Common myeloid progenitor, CD34-positive (primary cell): ENCODE measurements at places on chromosomes 1 and 21.

DNA sequence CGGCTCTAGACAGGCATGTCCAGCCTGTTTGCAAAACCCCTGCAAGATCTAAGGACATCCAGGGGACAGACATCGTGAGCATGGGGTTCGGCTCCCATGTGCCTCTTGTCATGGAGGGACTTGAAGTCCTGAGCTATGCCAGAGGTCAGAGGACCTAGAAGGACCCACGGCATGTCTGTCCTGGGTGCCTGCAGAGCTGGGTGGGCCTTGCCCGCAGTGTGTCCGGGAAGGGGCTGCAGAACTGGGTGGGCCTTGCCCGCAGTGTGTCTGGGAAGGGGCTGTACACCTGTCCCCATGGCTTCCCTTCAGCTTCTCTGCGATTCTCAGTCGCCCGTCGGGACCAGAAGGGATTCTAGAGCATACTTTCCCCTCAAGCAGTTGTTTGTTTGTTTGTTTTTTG lies 20.0 kb upstream of the TRAPPC10 start:
- H3K27ac ChIP-seq = no peak overlapping the region
- H3K4me3 ChIP-seq = no peak overlapping the region
- no peak for DNase-seq
- no peaks in the 10 kb centered on the region for H3K4me1 ChIP-seq
- H3K36me3 ChIP-seq = no peaks in the 10 kb centered on the region
- no peaks in the 10 kb centered on the region for H3K27me3 ChIP-seq

DNA sequence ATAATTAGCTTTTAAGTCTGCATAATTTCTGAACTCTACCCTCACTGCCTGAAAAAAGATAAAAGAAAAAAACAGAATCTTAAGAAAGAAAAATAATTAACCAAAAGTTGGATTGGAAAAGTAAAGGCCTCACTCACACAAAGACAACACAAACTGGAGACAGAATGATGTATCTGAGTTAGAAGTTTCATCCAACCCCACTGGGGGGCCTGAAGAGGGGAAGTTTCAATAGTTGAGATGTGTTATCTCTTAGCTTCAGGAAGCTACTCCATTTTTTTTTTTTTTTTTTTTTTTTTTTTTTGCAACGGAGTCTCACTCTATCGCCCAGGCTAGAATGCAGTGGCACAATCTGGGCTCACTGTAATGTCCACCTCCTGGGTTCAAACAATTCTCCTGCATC lies 19.9 kb downstream of the SYDE2 start:
- peaks cover 8% of the 10 kb centered on the region for H3K36me3 ChIP-seq
- H3K27me3 ChIP-seq = no peaks in the 10 kb centered on the region
- H3K4me1 ChIP-seq = no peaks in the 10 kb centered on the region
- H3K4me3 ChIP-seq = no peak overlapping the region

DNA sequence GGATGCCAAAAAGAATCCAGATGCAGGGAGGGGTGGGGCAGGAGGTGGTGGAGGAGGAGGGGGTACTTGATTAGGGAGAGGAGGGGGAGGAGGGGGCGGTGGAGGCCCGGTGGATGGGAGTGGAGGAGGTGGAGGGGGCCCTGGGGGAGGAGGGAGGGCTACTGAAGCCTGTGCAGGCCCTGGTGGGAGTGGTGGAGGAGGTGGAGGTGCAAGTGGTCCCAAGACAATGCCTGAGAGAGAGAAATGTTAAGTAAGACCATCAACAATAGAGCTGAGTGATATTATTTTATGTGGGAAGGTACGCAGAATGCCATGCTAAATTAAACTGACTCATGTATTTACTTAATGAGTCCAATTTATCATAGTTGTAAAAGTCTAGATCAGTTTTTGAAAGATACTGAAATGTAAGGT lies 86.8 kb upstream of the LBR start:
- H3K27ac ChIP-seq = no peak overlapping the region
- H3K36me3 ChIP-seq = no peaks in the 10 kb centered on the region
- DNase-seq = no peak
- H3K4me3 ChIP-seq = no peak overlapping the region
- no peaks in the 10 kb centered on the region for H3K27me3 ChIP-seq
- no peaks in the 10 kb centered on the region for H3K4me1 ChIP-seq

GRCh38 chr1:33784876-33785275 lies 79.0 kb upstream of the HMGB4 start:
- H3K4me3 ChIP-seq = no peak overlapping the region
- no peaks in the 10 kb centered on the region for H3K4me1 ChIP-seq
- DNase-seq = no peak
- no peaks in the 10 kb centered on the region for H3K36me3 ChIP-seq
- no peak overlapping the region for H3K27ac ChIP-seq
- no peaks in the 10 kb centered on the region for H3K27me3 ChIP-seq

GRCh38 chr1:245804696-245805095 lies 649.9 kb downstream of the KIF26B start:
- peaks cover 10% of the 10 kb centered on the region for H3K4me1 ChIP-seq
- no peak for DNase-seq
- no peak overlapping the region for H3K27ac ChIP-seq
- H3K36me3 ChIP-seq = no peaks in the 10 kb centered on the region
- no peak overlapping the region for H3K4me3 ChIP-seq
- no peaks in the 10 kb centered on the region for H3K27me3 ChIP-seq

- H3K4me1 ChIP-seq = peaks cover 1% of the 10 kb centered on the region
- H3K27me3 ChIP-seq = no peaks in the 10 kb centered on the region
- no peak for DNase-seq
- H3K36me3 ChIP-seq = no peaks in the 10 kb centered on the region
Observed at GRCh38 chr1:231215681-231216385, 25.2 kb upstream of the GNPAT start.

DNA sequence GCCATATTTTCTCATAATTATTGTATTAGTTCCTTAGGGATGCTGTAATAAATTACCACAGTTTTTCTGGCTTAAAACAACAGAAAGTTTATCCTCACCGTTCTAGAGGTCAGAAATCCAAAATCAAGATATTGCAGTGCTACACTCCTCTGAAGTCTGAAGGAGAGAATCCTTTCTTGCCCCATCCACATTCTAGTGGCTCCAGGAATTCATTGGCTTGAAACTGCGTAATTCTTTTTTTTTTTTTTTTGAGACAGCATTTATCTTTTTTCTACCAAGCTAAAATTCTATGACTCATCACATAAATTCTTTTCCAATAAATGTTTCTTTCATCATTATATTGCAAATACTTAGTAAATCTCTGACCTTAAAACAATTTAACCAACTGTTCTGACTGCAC lies 451.0 kb upstream of the RGS18 start:
- H3K36me3 ChIP-seq = no peaks in the 10 kb centered on the region
- no peaks in the 10 kb centered on the region for H3K4me1 ChIP-seq
- H3K27me3 ChIP-seq = no peaks in the 10 kb centered on the region
- H3K4me3 ChIP-seq = no peak overlapping the region

GRCh38 chr1:59412718-59413326 lies 115.9 kb downstream of the FGGY start:
- peaks cover 4% of the 10 kb centered on the region for H3K4me1 ChIP-seq
- H3K4me3 ChIP-seq = no peak overlapping the region
- H3K36me3 ChIP-seq = no peaks in the 10 kb centered on the region

DNA sequence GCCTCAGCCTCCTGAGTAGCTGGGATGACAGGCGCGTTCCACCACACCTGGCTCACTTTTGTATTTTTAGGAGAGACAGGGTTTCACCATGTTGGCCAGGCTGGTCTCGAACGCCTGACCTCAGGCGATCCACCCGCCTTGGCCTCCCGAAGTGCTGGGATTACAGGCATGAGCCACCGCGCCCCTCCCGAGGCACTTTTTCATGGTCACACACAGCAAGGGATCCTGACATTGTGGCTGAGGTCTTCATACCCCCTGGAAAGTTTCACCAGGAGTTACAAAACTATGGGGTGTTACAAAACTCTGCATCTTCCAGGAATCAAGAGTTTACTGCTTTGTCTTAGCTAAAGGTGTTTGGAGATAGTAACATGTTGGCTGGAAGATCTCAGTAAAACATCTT lies 234.3 kb upstream of the TMEM51 start:
- no peak overlapping the region for H3K4me3 ChIP-seq
- no peak overlapping the region for H3K27ac ChIP-seq
- no peak for DNase-seq
- peaks cover 31% of the 10 kb centered on the region for H3K27me3 ChIP-seq
- no peaks in the 10 kb centered on the region for H3K36me3 ChIP-seq

DNA sequence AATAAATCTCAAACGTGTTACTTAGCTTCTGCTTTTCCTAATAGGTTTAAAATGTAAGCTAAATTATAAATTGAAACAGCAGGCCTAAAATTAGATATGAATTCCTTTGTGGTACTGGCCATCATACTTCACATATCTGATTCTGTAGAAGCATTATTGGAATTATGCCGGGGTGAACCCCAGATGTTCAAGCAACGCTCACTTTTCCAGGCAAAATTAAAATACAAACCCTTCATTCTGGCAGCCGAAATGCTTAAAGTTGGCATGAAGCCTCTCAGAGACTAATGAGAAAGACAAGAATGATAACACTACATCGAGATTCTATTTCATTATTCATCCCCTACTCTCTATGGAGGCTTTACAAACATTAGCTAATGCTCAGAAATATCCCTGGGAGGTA lies 1352.7 kb upstream of the ADGRL2 start:
- H3K4me3 ChIP-seq = no peak overlapping the region
- H3K4me1 ChIP-seq = no peaks in the 10 kb centered on the region
- H3K27ac ChIP-seq = no peak overlapping the region
- no peaks in the 10 kb centered on the region for H3K27me3 ChIP-seq

GRCh38 chr1:235261243-235261642 lies 66.7 kb downstream of the ARID4B start:
- peaks cover 10% of the 10 kb centered on the region for H3K36me3 ChIP-seq
- no peaks in the 10 kb centered on the region for H3K27me3 ChIP-seq
- no peak overlapping the region for H3K4me3 ChIP-seq
- H3K27ac ChIP-seq = no peak overlapping the region
- no peak for DNase-seq

GRCh38 chr1:19164274-19165015 lies 45.6 kb downstream of the UBR4 start:
- H3K4me1 ChIP-seq = no peaks in the 10 kb centered on the region
- H3K27ac ChIP-seq = no peak overlapping the region
- no peak overlapping the region for H3K4me3 ChIP-seq
- no peak for DNase-seq

DNA sequence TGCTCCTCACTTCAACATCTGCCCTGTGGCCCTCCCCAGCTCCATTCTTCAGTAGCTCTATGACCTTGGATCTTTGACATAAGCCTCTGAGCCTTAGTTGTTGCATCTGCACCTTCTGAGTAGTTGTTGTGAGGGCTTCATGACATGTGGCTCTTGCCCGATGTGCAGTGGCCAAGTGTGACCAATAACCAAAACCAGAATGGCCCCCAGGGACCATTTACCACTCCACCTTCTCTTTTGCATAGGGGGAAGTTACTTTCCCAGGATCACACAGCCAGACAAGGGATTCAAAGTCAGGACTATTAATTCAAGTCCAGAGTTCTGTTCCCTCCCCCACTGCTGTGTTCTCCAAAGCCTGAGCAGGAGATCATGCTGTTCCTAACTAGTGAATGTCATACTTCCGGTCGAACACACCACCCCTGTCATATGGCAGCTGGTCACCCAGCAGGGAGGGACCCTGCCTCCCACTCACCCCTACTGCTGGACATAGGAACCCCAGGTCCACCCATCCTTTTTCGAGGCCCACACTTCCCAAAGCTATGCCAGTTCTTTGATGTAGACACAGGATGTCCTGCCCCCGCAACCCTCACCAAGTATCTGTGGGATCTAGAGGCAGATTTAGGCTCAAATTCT lies 4.0 kb downstream of the FGR start:
- no peaks in the 10 kb centered on the region for H3K27me3 ChIP-seq
- no peak overlapping the region for H3K4me3 ChIP-seq
- H3K4me1 ChIP-seq = peaks cover 81% of the 10 kb centered on the region
- no peak for DNase-seq

DNA sequence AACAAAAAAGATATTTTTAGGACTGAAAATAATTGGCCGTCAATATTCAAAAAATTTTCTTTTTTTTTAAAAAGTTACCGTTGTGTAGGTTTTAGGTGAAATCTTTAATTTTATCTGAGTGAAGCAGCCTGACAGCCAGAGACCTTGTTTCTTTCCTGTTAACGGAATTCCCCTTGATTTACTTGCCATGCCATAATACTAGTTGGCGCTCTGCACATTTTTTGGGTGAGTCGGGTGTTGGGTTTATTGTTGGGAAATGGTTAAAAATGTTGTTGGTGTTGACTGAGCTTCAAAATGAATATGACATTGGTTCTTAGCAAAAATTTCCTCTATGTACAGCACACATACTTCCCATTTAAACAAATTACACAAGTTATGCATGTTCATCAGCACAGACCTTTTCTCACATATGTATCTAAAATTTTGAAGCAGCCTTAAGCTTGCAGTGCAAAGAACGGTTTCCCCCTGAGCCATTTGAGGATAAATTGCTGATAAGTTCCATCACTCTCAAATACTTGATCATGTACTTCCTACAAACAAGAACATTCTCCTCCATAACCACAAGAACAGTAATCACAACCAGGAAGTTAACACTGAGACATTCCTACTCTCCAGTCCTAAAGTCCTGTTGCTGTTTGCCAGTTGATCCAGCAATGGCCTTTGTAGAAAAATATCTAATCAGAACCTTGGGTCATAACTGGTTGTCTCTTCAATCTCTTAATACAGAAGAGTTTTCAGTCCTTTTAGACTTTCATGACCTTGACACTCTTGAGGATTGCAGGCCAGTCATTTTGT lies 34.2 kb downstream of the CAMTA1 start:
- no peak for DNase-seq
- H3K4me1 ChIP-seq = peaks cover 29% of the 10 kb centered on the region
- H3K36me3 ChIP-seq = no peaks in the 10 kb centered on the region
- H3K27me3 ChIP-seq = no peaks in the 10 kb centered on the region

DNA sequence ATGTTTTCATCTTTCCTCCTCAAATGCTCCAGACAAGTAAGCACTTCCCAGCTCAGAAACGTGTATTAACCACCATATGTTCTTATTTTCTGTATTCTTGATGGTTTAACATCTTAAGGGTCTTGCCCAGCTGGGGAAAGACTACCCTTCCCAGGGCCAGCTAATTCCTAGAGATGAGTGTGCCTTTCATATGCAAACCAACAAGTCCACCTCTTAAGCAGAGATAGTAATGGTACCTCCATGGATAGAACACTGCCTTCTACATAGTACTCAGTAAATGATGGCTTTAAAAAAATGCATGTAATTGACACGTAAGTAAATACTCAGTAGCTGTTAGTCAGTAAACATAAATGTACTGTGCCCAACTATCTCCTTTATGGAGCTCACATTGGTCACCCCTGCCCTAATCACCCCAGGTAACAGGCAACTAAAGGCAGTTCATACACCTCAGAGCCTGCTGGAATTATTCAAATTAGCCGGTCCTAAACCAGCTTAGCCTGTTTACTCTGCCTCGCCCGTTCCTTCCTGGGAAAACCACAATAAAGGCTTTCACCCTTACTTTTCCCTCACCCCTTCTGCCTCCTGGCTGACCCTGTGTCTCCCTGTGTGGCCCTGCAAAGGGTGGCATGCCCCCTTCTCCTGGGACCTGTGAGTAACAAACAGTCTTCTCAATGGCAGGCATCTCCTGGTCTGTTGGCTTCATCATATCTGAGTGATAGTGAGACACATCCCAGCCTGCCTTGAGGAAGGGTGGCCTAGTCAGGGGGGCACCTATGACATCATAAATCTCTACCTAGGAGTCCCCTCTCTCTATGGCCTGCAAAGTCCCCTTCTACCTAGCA lies 40.1 kb upstream of the KLHDC7A start:
- H3K4me3 ChIP-seq = no peak overlapping the region
- no peaks in the 10 kb centered on the region for H3K27me3 ChIP-seq
- H3K36me3 ChIP-seq = no peaks in the 10 kb centered on the region
- no peak for DNase-seq
- no peaks in the 10 kb centered on the region for H3K4me1 ChIP-seq
- no peak overlapping the region for H3K27ac ChIP-seq

GRCh38 chr21:39016740-39017315 lies 166.4 kb downstream of the PSMG1 start:
- H3K4me3 ChIP-seq = no peak overlapping the region
- peaks cover 73% of the 10 kb centered on the region for H3K4me1 ChIP-seq
- no peaks in the 10 kb centered on the region for H3K27me3 ChIP-seq
- peak; percentile 88 for DNase-seq
- no peak overlapping the region for H3K27ac ChIP-seq
